ENCODE measurements at places on chromosomes 16 and 17.

GRCh38 chr17:901191-901950 is 78.2 kb downstream of the NXN start:
- H3K27ac ChIP-seq, result peak overlapping the region; percentile 60
- peaks cover 30% of the 10 kb centered on the region for H3K4me1 ChIP-seq
- no peaks in the 10 kb centered on the region for H3K27me3 ChIP-seq
- DNase-seq, result no peak
- no peak overlapping the region for H3K4me3 ChIP-seq

GRCh38 chr17:69945698-69946185 is 129.3 kb upstream of the KCNJ16 start:
- no peaks in the 10 kb centered on the region for H3K4me1 ChIP-seq
- H3K4me3 ChIP-seq, result no peak overlapping the region
- no peak for DNase-seq

GRCh38 chr17:72594248-72594647 is 473.4 kb downstream of the SOX9 start:
- no peaks in the 10 kb centered on the region for H3K36me3 ChIP-seq
- no peak for DNase-seq
- peaks cover 35% of the 10 kb centered on the region for H3K27me3 ChIP-seq

- H3K4me1 ChIP-seq, result peaks cover 22% of the 10 kb centered on the region
- DNase-seq, result peak; percentile 49
- H3K4me3 ChIP-seq, result peak overlapping the region; percentile 75
- no peaks in the 10 kb centered on the region for H3K36me3 ChIP-seq
Observed at GRCh38 chr17:79778504-79779083, 646 bp downstream of the CBX2 start.

GRCh38 chr16:83899978-83900377 is 1.1 kb downstream of the MLYCD start:
- DNase-seq, result no peak
- peaks cover 26% of the 10 kb centered on the region for H3K4me1 ChIP-seq
- H3K36me3 ChIP-seq, result no peaks in the 10 kb centered on the region
- peak overlapping the region; percentile 98 for H3K27ac ChIP-seq

DNA sequence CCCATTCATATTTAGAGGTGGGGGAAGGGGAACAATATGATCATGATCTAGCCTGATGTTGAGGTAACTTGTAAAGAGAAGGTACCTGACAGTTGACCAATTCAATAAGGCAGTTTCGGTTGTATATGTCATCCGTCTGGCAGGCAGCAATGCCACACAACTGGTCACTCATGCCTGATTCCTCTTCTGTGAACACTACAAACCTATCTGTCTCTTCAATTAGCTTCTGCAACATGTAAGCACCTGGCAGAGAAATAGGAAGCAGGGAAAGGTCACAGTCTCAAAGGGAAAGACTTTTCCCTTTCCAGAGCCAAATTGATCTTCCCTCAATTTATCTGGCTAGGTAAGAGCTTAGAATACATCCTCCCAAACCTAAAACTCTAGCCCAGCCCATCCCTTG is 10.2 kb upstream of the RSKR start:
- no peaks in the 10 kb centered on the region for H3K27me3 ChIP-seq
- no peak for DNase-seq
- no peaks in the 10 kb centered on the region for H3K4me1 ChIP-seq
- H3K4me3 ChIP-seq, result no peak overlapping the region
- peaks cover 99% of the 10 kb centered on the region for H3K36me3 ChIP-seq
- H3K27ac ChIP-seq, result no peak overlapping the region

DNA sequence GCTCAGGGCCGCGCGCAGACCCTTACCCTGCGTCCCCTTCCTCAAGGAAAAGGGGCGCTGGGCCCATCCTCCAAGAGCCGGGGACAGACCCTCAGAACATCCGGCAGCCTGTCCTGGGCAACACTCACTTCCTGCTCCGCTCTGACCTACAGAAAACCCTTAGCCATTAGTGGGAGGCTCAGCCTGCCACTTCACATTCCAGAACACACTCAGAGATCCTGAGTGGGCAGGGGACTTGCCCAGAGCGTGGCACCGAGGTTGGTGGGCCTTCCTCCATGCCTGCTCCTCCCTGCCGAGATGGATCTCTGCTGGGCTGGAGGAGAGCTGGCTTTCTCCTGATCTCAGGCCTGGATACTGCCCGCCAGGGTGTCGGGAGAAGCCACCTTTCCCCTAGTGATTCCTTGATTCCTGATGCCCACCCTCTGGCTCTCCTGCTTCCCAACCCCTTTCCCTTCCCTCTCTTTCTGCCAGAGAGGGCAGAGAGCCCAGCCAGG is 1.5 kb downstream of the SCARF1 start:
- H3K4me1 ChIP-seq, result peaks cover 61% of the 10 kb centered on the region
- H3K4me3 ChIP-seq, result peak overlapping the region; percentile 62

DNA sequence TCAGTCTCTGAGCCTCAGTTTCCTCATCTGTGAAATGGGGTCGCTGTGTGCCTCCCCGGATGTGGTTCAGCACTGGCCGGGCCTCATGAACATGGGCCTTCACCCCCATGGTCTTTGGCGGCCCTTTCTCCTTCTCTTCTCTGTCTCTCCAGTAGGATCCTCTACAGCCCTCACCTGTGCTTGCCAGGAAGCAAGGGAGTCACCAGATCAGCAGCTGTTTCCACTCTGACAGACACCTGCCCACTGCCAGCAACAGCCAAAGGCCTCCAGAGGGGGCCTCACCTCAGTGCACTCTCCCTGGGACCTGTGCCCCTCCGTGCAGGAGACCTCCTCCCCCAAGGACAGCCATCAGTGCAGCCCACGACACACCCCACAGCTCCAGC is 89.4 kb downstream of the C16orf78 start:
- peaks cover 8% of the 10 kb centered on the region for H3K27me3 ChIP-seq
- DNase-seq, result no peak
- H3K36me3 ChIP-seq, result no peaks in the 10 kb centered on the region
- no peaks in the 10 kb centered on the region for H3K4me1 ChIP-seq
- no peak overlapping the region for H3K27ac ChIP-seq

- no peaks in the 10 kb centered on the region for H3K36me3 ChIP-seq
- H3K4me3 ChIP-seq, result no peak overlapping the region
- no peak for DNase-seq
- peak overlapping the region; percentile 76 for H3K27ac ChIP-seq
- H3K4me1 ChIP-seq, result no peaks in the 10 kb centered on the region
- peaks cover 7% of the 10 kb centered on the region for H3K27me3 ChIP-seq
Observed at GRCh38 chr16:89623511-89624261, 10.2 kb downstream of the DPEP1 start.

GRCh38 chr16:53061701-53062159 is 6.9 kb downstream of the CHD9 start:
- H3K4me1 ChIP-seq, result peaks cover 64% of the 10 kb centered on the region
- H3K27me3 ChIP-seq, result no peaks in the 10 kb centered on the region
- DNase-seq, result peak; percentile 73
- no peak overlapping the region for H3K27ac ChIP-seq
- H3K36me3 ChIP-seq, result no peaks in the 10 kb centered on the region

DNA sequence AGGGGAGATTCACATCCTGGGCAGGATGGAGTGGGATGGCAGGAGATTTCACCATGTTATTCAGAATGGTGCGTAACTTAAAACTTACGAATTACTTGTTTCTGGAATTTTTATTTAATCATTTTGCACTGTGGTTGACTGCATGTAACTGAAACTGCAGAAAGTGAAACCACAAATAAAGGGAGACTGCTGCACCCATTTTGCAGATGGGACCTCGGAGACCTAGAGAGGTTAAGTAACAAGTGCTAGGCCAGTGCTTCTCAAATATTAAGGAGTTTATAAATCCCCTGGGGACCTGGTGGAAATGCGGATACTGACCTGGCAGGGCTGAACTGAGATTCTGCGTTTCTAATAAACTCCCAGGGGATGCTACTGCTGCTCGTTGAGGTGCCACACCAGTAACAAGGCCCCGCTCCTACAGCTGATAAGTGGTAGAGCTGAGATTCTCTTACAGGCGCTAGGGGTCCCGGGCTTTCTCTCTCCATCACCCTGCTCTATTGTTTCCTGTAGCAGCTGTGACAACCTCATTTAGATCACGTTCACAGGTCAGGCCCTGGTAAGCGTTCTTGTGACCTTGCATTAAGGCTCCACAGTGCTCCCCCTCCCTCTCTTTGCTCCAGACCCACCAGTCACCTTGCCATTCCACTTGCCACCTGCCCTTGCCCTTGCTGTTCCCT is 167.1 kb upstream of the CDH13 start:
- no peak for DNase-seq
- H3K27me3 ChIP-seq, result no peaks in the 10 kb centered on the region
- no peak overlapping the region for H3K4me3 ChIP-seq
- H3K4me1 ChIP-seq, result peaks cover 3% of the 10 kb centered on the region
- no peaks in the 10 kb centered on the region for H3K36me3 ChIP-seq
- H3K27ac ChIP-seq, result no peak overlapping the region

DNA sequence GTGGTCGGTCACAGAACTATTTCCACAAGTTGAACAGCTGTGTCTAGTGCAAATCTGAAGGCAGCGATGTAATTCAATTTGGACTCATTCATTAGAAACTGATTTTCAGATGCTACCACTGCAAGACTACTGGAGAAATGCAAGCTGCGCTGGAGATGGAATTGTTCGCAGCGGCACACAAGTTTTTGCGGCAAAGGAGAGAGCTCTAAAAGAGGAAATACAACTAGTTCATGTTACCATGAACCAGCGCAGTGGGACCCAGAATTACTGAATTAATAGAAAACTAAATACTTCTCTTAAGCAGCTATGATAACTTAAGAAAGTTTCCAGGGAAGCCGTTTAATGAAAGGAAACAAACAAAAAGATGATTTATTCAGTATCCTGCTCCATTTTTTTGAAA is 1.9 kb downstream of the CREBBP start:
- no peaks in the 10 kb centered on the region for H3K36me3 ChIP-seq
- H3K27me3 ChIP-seq, result no peaks in the 10 kb centered on the region
- no peak overlapping the region for H3K27ac ChIP-seq

- no peaks in the 10 kb centered on the region for H3K4me1 ChIP-seq
- no peak overlapping the region for H3K4me3 ChIP-seq
- H3K27me3 ChIP-seq, result no peaks in the 10 kb centered on the region
- no peak for DNase-seq
- H3K27ac ChIP-seq, result no peak overlapping the region
- H3K36me3 ChIP-seq, result no peaks in the 10 kb centered on the region
Observed at GRCh38 chr16:74718741-74719610, 18.3 kb upstream of the MLKL start.

- no peaks in the 10 kb centered on the region for H3K27me3 ChIP-seq
- DNase-seq, result no peak
- no peaks in the 10 kb centered on the region for H3K36me3 ChIP-seq
- H3K4me1 ChIP-seq, result peaks cover 5% of the 10 kb centered on the region
Observed at GRCh38 chr17:36001110-36001771, at the start of gene CCL15. TSS of gene CCL15 (minus strand) at chr17:36001553. CDS start at chr17:36001492, 61 bp downstream.

- DNase-seq, result no peak
- no peak overlapping the region for H3K4me3 ChIP-seq
- H3K27ac ChIP-seq, result no peak overlapping the region
- H3K4me1 ChIP-seq, result peaks cover 13% of the 10 kb centered on the region
- H3K36me3 ChIP-seq, result no peaks in the 10 kb centered on the region
Observed at GRCh38 chr16:87314990-87315420, 2.2 kb downstream of the C16orf95 start.

GRCh38 chr16:84239909-84240308 is at the start of gene KCNG4:
TSS of gene KCNG4 (minus strand) at chr16:84240012. CDS start at chr16:84237485, 2,527 bp downstream.
- H3K4me1 ChIP-seq, result peaks cover 7% of the 10 kb centered on the region
- H3K36me3 ChIP-seq, result no peaks in the 10 kb centered on the region
- no peak within 1 kb of the TSS for H3K4me3 ChIP-seq
- H3K27me3 ChIP-seq, result peaks cover 5% of the 10 kb centered on the region

- H3K4me1 ChIP-seq, result peaks cover 4% of the 10 kb centered on the region
- H3K27me3 ChIP-seq, result no peaks in the 10 kb centered on the region
Observed at GRCh38 chr17:39962642-39963220, at the start of gene GSDMA. TSS of gene GSDMA (plus strand) at chr17:39963004. CDS start at chr17:39965688, 2,684 bp downstream.

GRCh38 chr17:41773731-41774193 is 12.7 kb downstream of the JUP start:
- no peak for DNase-seq
- peak overlapping the region; percentile 46 for H3K27ac ChIP-seq
- peaks cover 72% of the 10 kb centered on the region for H3K4me1 ChIP-seq
- no peak overlapping the region for H3K4me3 ChIP-seq
- H3K36me3 ChIP-seq, result peaks cover 34% of the 10 kb centered on the region

DNA sequence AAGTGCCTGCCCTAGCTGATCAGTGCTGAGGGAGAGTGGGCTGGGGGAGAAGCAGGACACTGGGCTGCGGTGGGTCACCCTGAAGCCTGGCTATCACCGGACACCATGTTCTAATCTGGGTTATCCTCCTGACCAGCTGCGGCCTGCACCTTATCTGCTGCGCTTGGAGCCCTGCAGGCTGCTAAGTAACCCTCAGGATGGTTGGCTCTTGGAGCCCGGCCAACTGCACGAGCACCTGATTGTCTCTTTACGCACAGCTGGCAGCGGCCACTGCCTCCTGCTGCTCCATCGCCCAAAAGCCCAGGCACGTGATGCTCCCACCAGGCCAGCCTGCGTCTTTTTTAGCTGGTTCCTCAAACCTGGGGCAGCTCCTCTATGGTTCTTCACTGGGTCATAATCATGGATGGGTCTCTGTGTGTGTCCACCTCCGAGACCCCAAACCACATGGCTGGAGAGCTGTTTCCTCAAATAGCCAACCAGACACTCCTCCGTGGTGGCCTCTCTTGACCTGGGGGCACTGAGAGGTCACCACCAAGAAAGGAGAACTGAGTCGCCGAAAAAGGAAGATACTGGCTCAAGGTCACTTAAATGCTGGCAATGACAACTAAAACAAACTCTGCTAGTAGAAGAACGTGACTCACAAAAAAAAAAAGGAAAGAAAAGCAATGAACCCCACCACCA is 21.7 kb downstream of the SPHK1 start:
- H3K27me3 ChIP-seq, result no peaks in the 10 kb centered on the region
- no peaks in the 10 kb centered on the region for H3K4me1 ChIP-seq
- H3K36me3 ChIP-seq, result peaks cover 46% of the 10 kb centered on the region
- H3K27ac ChIP-seq, result no peak overlapping the region
- DNase-seq, result peak; percentile 52

DNA sequence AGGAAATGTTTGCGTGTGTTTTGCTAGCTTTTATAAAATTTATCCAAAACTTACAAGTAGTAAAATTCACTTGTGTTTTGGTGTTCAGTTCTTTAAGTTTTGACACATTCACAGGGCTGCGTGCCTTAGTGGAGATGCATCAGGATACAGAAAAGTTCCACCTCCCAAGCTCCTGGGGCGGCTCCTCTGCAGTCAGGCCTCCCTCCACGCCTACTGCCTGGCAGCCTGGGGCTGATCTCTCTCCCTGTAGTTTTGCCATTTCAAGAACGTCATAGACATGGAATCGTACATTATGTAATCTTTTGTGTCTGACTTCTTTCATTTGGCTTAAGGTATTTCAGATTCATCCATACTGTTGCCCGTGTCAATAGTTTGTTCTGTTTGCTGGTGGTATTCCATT is 27.2 kb upstream of the IRF8 start:
- peaks cover 17% of the 10 kb centered on the region for H3K4me1 ChIP-seq
- H3K4me3 ChIP-seq, result no peak overlapping the region
- H3K27me3 ChIP-seq, result no peaks in the 10 kb centered on the region

All from lower lobe of right lung (tissue), 2 donors.